ENCODE measurements at places on chromosomes 1 and 21.

DNA sequence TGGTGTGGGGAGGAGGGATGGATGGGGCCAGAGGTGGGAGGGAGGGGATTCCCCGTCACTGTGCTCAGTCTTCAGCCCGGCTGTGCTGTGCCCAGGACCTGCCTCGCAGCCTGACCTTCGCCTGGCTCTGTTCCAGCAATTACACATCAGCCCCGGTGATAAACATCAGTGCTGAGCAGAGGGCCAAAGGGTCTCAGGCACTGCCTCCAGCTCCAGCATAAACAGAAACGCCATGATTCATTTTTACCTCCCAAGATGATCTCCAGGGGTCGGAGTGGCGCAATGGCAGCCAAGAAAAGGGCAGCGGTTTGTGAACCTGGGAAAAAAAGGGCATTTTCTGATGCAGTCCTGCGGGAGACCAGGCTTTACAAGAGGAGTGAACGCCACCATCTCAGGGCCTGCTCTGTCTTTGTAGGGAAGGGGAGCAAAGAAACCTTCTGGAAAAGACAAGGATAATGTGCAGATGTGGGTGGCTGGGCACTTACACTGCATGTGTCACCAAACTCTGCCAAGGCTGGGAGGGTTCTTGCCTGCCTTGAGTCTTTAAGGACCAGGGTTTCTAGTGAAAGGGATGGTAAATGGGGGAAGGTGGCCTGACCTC is 28.1 kb downstream of the SHISA4 start:
- DNase-seq, result no peak

DNA sequence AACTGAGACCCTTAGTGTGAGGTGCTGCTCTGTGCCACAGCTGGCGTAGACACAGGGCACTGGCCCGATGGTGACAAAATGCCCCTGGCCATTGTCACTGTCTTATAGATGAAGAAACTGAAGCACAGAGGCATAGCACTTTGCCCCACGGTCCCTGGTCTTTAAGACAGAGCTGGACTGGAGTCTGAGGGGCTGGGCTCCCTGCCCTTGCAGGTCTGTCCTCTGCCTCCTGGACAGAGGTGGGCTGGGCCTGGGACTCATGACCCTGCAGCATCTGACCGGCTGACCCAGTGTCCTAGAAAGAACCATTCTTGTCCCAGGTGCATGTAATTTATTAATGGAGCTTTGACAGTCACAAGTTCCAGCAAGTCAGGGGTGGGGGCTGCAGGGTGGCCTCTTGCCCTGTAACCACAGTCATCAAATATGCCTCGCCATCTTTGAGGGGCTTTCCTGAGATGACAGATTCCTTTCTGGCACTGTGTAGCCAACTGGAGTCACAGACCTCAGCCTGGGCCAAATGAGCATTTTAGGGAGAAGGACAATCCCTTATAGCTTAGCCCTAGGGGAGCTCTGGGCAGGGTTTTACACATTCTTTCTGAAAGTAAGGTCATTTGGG is 6.1 kb downstream of the SLFNL1 start:
- no peak for DNase-seq

GRCh38 chr1:193355626-193356025 is 169.2 kb upstream of the B3GALT2 start:
- no peak for DNase-seq

GRCh38 chr1:39182804-39183203 is 21.7 kb upstream of the MACF1 start:
- DNase-seq, result no peak

DNA sequence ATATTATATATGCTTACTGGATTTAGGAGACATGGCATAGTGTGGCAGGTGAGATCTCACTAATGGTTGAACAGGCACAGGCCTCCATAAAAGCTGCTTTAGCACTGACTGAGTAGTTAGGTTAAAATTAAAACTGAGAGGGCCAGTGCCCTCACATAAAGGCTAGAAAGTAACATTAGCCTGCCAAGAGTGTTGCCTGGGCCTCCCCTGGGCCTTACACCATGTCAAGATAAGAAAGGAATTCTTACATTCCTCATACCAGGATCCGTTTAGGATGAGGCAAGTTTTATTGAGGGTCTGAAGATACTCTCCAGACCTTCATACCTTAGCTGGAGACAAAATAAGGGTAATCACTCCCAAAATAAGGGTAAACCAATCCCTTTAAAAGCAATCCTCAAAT is 1011.8 kb downstream of the PLA2G4A start:
- DNase-seq, result no peak

GRCh38 chr1:95536501-95536900 is 302.5 kb downstream of the RWDD3 start:
- no peak for DNase-seq

Measured in activated CD8-positive, alpha-beta memory T cell treated with anti-CD3 and anti-CD28 coated beads for 1 hour (primary cell).